ENCODE measurements at places on chromosomes 5 and 9.

GRCh38 chr9:112252194-112252593, 77.1 kb upstream of the SUSD1 start:
- DNase-seq = no peak

- no peak for DNase-seq
Measured at GRCh38 chr9:32218100-32218767, 166.2 kb upstream of the ACO1 start.

DNA sequence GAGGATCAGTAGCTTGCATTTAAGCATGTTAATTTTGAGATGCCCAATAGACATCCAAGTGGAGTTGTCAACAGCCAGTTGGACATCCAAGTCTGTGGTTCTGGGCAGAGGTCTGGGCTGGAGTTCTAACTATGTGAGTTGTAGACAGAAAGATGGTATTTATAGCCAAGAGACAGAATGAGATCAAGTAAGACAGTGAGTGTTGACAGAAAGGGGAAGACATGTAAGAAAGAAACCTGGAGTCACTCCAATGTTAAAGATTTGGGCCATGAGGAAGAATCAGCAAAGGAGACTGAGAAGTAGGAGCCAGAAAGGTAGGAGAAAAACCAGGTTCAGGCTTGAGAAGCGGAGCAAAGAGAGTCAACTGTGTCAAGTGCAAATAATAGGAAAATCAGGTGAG, 95.5 kb upstream of the PUM3 start:
- DNase-seq = no peak

DNA sequence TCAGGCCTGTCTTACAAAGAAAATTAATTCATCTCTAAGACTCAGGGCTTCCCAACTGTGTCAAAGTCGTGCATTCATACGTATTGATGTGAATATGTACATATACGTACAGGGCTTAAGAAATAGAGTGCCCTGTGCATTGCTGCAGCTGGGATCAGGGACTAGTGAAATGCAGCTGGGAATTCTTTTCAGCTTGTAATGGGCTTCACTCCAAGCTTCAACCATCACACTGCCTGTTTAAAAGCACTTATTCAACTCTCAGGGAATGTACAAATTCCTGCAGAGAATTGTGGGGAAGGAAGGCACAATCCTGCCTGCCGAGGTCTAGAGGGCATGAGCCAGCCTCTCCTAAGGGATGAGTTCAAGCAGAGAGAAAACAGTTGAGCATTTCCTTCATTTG, 59.6 kb upstream of the MAN2A1 start:
- peak; percentile 7 for DNase-seq

GRCh38 chr5:133336969-133337410, 275.4 kb downstream of the FSTL4 start:
- DNase-seq = no peak

DNA sequence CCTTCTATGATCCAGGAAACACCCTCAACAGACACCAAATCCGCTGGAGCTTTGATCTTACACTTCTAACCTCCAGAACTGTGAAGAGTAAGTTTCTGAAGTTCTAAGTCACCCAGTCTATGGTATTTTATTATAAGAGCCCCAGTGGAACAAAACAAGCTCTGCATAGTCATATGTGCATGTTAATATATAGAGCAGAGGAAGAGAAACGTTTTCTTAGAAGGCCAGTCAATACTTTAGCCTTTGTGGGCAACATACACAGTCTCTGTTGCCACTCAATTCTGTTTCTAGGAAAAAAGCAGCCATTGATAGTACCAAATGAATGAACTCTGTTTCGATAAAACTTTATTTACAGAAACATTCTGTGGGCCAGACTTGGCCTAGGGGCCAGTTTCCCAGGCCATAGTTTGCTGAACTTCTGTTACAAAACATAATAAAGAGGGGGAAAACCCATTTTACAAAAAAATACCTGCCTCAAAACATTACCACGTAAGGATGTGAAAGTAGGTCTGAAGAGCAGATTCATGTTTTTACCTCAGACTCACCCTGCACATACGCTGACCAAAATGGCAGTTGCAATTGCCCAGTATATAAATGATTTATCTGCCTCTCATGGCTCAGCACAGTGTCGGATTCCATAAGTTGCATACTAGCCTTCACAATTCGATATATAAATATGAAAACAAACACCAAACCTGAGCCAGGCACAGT, 350.5 kb downstream of the SLIT3 start:
- no peak for DNase-seq

- DNase-seq = no peak
Measured at GRCh38 chr9:21974722-21975409, 19.3 kb downstream of the CDKN2A start.

GRCh38 chr5:96649251-96649662, 12.9 kb upstream of the CAST start:
- DNase-seq = no peak

DNA sequence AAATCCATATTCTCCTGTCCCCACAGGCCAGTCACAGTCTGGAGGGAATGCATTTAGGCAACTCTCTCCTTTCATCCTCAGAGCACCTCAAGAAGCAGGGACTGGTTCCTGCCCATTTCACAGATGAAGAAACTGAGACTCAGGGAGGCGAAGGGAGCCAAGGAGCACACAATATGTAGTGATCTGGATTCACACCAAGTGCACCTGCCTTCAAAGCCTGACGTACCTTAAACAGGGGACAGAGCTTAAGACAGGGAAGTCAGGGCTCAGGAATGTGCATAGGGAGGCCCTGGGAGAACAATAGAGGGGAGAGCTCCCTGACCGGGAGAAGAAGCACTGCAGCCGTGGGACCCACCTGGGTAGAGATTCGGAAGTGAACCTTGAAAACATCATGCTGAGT, 83.0 kb downstream of the GABBR2 start:
- DNase-seq = no peak

GRCh38 chr9:82171271-82171670, 182.7 kb downstream of the SPATA31D1 start:
- no peak for DNase-seq

DNA sequence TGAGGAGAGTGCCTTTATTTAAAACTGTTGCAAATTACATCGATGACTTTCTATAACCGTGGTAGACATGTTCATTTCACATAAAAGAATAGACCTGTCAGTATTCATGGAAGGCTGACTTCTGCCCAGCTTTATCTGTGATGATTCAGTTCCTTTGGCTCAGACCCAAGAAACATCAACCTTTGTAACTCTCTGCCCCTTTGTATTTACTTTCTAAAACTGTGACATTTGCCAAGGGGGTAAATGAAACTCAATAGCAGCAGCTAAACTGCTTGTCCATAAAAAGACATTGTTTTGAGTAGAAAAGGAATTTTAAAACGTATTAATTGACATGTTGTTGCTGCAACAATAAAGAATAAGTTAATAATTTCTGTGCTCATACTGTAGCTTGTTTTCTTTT, 137.8 kb upstream of the ANKH start:
- DNase-seq = peak; percentile 66

- no peak for DNase-seq
Measured at GRCh38 chr5:42927730-42928129, 112.4 kb downstream of the ANXA2R start.

DNA sequence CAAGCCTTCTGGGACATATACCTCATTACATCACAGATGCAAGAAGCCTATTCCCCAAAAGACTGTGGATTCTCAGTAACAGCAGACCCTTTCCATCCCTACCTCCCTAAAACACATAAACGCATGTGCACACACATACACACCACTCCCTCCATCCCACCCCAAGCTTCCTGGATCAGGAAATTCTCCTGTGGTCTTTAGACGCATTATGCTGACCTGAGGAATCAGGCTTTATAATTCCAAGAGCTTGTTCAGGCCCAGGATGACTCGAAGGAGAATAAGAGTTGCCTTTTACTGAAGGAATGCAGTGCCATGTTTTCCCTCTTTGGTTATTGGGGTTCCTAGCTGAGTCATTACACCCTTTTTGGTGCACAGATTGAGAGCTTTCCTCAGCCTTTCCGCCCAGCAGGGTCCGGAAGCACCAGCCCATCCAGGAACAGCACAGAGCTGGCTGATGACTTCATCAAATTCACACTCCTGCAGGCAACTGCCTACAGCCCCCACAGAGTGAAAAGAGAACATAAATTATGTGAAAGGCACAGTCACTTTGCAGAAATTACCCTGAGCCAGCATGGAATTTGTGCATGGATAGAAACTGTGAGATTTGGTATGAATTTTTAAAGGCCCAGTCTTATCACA, 385.0 kb upstream of the TRPC7 start:
- DNase-seq = peak; percentile 68

DNA sequence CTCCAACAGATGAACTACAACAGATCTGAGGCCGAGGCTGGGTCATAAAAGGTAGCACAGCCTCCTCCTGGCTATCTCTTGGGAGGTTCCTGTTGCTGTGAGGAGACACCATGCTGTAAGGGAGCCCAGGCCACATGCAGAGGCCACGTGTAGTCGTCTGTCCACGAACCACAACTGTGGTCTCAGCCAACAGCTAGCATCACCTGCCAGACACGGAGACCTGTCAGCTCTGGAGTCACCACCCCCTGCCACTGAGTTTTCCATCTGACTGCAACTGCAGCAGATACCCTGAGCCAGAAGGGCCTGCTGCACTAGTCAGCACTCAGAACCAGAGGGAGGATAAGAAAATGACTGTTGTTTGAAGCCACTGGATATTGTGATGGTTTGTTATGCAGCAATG, 12.7 kb upstream of the GOLM1 start:
- DNase-seq = no peak

DNA sequence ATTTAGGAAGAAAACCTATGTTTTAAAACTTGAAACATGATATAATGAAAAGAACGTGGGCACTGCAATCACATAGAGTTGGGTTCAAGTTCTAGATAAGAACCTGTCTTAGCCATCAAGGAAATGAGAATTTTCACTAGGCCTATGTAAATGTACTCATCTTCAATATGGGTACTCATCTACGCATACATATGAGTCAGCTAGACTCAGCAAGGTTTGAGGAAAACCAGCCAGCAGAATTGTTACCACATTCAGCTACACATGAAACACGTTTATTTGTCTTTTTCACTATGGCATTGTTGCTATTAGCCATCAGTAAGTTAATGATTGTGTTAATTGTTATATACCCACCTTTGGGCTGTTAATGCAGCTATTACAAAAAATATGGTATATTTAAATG, 146.3 kb downstream of the CHSY3 start:
- DNase-seq = no peak

DNA sequence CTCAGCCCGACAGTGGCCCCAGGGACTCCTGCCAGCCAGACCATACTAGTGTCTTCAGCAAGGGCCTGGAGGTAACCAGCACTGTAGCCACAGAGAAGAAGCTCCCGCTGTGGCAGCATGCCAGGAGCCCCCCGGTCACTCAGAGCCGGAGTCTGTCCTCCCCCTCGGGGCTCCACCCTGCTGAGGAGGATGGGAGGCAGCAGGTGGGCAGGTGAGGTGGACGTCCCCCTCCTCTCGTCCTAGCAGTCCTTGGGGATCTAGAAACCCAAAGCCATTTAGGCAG, 28.0 kb upstream of the LRRC14B start:
- DNase-seq = no peak

GRCh38 chr5:88145221-88145610, 123.4 kb downstream of the TMEM161B start:
- DNase-seq = no peak

GRCh38 chr9:656926-657568, 184.4 kb upstream of the DMRT1 start:
- no peak for DNase-seq

DNA sequence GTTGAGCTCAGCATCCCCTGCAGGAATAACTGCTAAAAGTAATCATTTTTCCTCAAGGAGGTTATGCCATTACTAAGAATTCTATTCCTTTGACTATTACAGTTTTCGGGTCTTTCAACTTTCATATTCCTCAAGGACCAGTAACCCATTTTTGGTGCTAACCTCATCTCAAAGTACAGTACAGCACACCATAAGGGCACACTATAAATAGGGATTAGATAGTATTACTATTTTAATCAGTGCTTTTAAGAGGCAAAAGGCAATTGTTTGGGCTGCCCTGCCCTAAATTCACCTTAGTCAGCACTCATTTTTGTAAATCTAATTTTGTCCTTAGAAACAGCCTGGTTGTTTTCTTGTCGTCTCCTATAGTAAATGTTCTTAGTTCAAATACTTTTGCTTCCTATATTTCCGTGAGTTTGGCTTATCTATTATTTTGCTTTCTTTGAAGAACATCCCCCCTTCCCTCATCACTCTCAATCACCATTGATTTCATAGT, 13.6 kb upstream of the GARNL3 start:
- no peak for DNase-seq

GRCh38 chr9:120765910-120766425, 27.2 kb downstream of the FBXW2 start:
- DNase-seq = no peak

- DNase-seq = no peak
Measured at GRCh38 chr5:149264439-149265067, 7.1 kb upstream of the AFAP1L1 start.

DNA sequence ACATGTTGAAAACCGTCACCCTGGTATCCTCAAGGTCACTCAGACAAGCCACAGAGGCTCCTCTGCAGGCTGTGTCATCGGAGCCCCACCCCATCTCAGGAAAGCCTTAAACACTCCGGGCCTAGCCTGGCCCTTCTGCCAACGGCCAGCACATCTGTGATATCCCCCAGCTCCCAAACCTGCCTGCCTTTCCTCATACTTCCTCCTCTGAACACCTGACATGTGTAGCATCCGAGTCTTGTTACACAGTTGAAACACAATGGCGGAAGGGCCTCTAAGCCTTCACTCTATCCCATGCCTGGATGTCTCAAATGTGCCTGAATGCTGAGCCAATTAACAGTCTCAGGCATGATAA, 32.9 kb upstream of the TGFBR1 start:
- DNase-seq = no peak

- DNase-seq = peak; percentile 74
Measured at GRCh38 chr5:33894566-33894965, 2.8 kb upstream of the ADAMTS12 start.

- DNase-seq = peak; percentile 47
Measured at GRCh38 chr5:43304525-43304924, 8.7 kb downstream of the HMGCS1 start.

DNA sequence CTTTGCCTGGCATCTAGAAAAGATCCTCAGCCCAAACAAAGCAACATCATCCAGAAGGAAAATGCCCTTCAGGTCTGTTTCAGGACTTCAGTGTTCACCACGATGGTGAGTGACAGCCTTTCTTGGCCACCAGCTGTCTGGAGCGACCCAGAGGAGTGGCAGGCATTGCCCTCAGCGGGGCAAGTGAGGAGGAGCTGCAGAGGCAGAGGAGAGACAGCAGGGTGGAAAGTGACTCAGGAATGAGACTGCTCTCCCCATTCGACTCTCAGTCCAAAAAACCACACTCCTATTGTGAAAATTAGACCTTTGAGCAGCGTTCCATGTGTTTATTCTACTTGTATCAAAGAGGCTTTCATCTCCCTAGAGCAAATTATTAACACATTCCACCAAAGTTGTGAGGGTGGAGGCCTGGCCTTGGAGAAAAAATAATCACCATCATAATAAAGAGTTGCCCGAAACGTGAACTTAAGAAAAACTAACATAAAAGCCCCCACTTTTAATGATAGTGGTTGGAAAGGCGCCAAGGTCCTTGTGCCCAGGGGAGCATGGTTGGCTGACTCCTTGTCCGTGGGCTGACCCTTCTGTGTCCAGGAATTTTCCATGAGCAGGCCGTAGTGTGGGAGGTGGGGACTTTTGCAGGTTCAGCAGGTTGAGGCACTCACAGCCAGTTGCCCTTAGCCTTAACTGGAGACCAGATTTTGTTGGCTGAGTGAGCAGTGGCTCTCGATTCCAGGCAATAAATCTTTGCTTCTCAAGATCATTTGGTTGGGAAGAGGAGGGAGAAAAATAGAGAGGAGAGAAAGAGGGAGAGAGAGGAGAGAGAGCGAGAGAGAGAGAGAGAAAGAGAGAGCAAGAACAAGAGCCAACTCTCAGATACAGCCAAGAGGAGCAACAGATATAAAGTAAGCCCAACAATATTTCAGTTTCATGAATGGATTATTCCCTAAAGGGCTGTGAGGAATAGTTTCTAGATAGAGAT, 125.9 kb upstream of the ANKRD55 start:
- DNase-seq = peak; percentile 17
